ENCODE measurements at places on chromosomes 12 and 14. TPM values are rescaled to one million over a fixed set of nuclear protein-coding genes. Genes with fewer than 3 reads are reported as not detected.

Gene OTOGL
- not detected for polyA plus RNA-seq

Gene PPP1R36
- polyA plus RNA-seq = not detected

Gene C12orf56
- polyA plus RNA-seq = not detected

Gene APOF
- polyA plus RNA-seq = not detected

Gene RNASE3
- polyA plus RNA-seq = not detected

Gene P3H3
- not detected for polyA plus RNA-seq

Gene GYS2
- polyA plus RNA-seq = not detected

Gene TESPA1
- polyA plus RNA-seq = 18.7 TPM

Gene AICDA
- polyA plus RNA-seq = 2.1 TPM

Gene PTPRO
- 9.4 TPM for polyA plus RNA-seq

Gene HOXC5
- polyA plus RNA-seq = not detected

Gene NRXN3
- not detected for polyA plus RNA-seq

Gene OR4E2
- polyA plus RNA-seq = not detected

Gene LAG3
- polyA plus RNA-seq = 0.88 TPM

Gene POLE2
- polyA plus RNA-seq = not detected
